ENCODE measurements at places on chromosomes 3 and 15.

DNA sequence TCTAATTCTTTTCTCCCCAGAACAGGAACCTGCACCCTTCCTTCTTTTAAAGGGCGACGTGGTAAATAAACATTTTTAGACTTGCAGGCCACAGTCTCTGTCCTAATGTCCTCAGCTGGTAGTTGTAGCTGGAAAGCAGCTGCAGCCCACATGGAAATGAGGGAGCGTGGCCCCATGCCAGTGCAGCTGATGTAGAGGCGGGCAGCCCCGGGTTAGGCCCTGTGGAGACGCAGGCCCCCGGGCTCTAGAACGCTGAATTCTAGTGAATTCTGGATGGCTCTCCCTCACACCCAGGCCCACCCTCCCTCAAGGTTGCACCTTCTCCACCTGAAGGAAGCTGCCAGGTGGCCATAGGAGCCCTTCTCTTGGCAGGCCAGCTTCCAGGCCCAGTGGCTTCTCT, 52.3 kb downstream of the PGPEP1L start:
- DNase-seq, result no peak

- no peak for DNase-seq
Observed at GRCh38 chr3:145959457-145960088, 201.4 kb downstream of the PLOD2 start.

- no peak for DNase-seq
Observed at GRCh38 chr15:90911906-90912769, 9.0 kb downstream of the MAN2A2 start.

DNA sequence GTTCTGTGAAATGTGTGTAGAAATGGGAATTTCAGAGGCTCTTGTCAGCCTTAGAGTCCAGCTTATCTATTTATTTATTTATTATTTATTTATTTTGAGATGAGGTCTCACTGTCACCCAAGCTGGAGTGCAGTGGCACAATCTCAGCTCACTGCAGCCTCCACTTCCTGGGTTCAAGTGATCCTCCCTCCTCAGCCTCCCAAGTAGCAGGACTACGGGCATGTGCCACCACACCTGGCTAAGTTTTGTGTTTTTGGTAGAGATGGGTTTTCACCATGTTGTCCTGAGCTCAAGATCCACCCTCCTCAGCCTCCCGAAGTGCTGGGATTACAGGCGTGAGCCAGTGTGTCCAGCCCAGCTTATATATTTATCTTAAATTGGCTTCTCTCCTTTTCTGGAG, 11.5 kb downstream of the CNOT10 start:
- DNase-seq, result no peak

GRCh38 chr15:41019174-41019573, 65.9 kb downstream of the CHAC1 start:
- DNase-seq, result no peak

- no peak for DNase-seq
Observed at GRCh38 chr15:95558916-95559315, 771.6 kb upstream of the NR2F2 start.

DNA sequence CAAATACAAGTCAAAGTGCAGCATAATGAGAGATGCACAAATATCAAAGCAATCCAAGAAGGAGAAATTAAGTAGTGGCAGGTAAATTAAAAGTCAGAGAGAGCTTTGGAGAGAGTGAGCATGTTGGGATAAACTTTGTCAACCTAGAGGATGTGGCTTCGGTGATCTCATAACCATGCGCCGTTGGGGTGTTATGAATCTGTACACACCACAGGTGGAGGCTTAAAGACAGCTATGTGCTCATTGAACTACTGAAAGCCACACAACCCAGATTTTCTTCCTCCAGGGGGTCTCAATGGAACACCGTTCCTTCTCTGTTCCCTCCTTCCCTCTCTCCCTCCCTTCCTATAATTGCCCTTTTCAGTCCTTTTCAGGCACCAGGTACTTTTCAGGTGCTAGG, 52.0 kb downstream of the SUCNR1 start:
- DNase-seq, result no peak

GRCh38 chr15:27650244-27650643, 448.9 kb downstream of the OCA2 start:
- DNase-seq, result no peak

DNA sequence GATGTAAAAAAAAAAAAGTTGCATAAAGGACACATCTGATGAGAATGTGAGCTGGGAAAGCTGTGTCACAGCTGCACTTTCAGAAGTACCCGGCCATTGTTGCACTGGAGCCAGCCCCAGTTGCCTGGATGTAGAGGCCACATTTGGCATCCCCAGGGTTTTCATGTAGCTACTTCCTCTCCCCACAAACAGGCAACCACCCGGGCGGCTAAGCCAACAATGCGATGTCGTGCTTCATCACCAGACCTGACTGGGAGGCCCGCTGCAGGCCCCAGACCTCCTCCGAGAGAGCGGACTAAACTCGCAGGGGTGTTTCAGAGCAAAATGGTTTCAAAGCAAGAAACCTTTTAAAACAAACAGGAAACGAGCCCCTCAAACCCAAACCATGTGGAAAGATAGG, 142.3 kb downstream of the TMCO5A start:
- DNase-seq, result no peak

GRCh38 chr3:128383316-128384235, 83.1 kb downstream of the DNAJB8 start:
- DNase-seq, result no peak

- no peak for DNase-seq
Observed at GRCh38 chr15:93479715-93480114, 390.7 kb upstream of the RGMA start.

GRCh38 chr3:139134678-139135372, 90.1 kb upstream of the PRR23C start:
- DNase-seq, result no peak

DNA sequence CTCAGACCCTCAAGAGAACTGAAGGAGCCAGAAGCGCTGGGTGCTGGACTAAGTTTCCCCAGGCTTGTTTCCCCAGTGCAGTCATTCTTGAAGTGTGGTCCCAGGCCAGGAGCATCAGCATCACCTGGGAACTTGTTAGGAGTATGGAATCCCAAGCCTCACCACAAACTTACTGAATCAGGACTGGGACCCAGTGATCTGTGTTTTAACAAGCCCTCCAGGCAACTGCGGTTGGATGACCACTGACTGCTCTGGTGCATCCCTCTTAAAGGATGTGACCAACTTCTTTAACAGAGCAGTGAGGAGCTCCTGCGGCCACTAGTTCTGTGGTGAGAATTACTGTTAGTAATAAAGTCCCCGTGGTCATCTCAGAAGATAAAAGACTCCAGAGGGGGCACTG, 62.4 kb upstream of the DAZL start:
- no peak for DNase-seq

GRCh38 chr15:55322467-55322866, 3.4 kb downstream of the PIGB start:
- no peak for DNase-seq

DNA sequence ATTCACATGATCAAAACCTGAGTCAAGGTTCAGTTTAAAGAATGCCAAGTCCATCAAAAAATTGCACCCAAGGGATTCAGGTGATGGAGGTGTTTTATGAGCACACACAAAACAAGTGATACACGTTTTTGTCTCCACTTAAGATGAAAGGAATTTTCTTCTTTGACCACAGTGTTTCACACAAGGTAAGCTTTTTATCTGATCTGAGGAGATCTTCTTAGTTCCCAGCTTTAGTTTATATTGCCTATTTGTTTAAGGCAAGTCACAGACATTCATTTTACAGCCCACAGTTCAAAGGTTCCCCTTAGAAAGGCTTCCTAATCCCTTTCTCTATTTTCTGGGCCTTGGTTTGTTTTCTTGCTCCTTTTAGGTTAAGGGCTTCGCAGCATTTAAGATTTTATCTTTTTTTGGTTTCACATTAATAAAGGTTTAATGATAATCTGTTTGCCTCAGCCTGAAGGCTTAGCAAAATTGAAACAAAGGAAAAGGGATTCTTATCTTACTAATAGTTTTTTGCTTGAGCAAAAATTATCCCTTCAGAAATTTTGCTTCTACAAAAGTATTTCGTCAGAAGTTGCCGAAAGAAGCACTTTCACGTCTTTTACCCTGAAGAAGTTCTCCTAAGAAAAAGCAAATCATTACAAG, 420.5 kb upstream of the NAALADL2 start:
- no peak for DNase-seq

GRCh38 chr15:85488997-85489396, 108.6 kb downstream of the AKAP13 start:
- no peak for DNase-seq

- DNase-seq, result no peak
Observed at GRCh38 chr15:86892774-86893449, 813.2 kb downstream of the AGBL1 start.

- DNase-seq, result peak; percentile 41
Observed at GRCh38 chr3:43477600-43477999, 144.2 kb downstream of the ANO10 start.

DNA sequence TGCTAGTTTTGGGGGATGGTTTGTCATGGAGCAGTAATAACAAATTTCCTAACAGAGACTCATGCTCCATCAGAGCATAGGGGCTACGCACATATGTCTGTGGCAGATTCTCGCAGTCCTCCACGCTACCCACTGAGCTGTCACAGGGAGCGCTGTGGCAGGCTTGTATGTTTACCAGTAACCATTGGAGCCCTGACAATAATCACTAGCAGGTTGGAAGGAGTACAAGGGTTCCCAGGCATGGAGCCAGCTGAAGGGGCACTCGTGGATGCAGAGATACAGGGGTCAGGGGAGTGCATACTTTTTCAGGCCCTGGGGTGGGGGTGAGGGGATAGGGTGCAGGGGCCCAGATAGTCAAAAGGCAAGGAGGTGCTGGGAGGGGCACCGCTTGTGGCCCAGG, 7.9 kb upstream of the GP9 start:
- no peak for DNase-seq

All from activated CD4-positive, CD25-positive, alpha-beta regulatory T cell treated with anti-CD3 and anti-CD28 coated beads, Interleukin-2, amount 50 U/mL, for 72 hours (primary cell).